AG04450 (cell line): ENCODE measurements at places on chromosomes 7 and 10.
A peak's percentile ranks its signal among the peaks of the same experiment; 100 is the strongest.

DNA sequence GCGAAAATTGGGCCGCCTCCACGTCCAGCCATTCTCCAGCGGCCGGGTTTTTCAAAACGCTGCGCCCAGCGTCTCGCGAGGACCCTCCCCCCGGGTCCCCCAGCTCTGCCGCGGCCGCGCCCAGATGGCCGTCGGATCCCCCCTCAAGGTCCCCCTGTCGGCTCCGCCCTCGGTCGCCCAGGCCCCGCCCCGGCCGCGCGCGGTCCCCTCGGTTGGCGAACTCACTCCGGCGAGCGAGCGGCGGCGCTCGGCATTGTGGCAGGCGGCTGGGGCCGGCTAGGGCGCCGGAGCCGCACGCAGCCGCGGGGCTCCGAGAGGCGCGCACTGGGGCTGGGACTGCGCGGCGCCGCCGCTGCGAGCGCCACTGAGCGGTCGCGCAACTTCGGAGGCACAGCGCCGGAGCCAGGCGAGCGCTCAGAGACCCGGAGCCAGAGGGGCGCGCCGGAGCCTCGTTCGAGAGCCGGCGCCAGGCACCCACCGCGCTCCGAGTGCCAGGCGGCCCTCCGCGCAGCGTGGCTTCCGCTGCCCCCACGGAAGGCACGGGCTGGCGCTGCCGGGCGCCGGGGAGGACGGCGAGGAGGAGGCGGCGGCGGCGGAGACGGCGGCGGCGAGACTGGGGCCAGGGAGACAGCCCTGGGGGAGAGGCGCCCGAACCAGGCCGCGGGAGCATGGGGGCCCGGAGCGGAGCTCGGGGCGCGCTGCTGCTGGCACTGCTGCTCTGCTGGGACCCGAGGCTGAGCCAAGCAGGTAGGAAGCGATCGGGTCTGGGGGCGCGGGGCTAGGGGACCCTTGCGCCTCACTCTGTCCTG is at the start of gene UNC5B:
Gene UNC5B, plus strand, starts transcription at position 253 of the 809 bp plus-strand sequence. Its CDS starts 416 bp downstream, at position 669.
- peak; percentile 48 for DNase-seq

DNA sequence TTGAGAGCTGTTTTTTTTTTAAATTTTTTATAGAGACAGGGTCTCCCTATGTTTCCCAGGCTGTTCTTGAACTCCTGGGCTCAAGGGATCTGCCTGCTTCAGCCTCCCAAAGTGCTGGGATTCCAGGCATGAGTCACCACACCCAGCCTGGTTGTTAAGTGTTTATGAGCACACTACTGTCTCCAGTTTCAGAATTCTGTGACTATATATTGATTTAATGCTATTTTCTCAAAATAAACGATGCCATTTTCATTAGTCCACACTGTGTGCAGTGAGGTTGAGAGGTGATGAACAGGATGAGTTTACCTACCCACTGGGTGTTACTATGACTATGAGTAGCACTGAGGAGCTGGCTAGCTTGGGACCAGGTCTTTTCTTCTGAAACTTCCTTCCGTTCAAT is 110.9 kb upstream of the FAM180A start:
- no peak for DNase-seq

DNA sequence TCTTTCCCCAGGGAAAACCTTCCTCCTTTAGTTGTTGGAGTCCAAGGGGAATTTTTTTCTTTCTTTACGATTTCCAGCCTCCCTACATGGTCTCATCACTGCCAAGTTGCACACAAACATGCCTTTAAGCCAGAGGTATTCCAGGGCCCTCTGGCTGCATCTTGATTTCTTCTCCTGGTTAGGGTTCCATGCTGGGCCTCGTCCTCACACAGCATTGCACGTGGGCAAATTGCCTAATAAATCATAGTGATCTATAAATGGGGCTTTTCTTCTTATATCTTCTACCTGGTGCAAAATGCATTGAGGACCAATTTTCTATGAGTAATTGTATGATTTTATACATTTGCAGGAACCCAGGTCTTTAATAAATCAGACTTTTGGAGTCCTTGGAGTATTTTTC is 284.2 kb downstream of the C7orf25 start:
- no peak for DNase-seq

DNA sequence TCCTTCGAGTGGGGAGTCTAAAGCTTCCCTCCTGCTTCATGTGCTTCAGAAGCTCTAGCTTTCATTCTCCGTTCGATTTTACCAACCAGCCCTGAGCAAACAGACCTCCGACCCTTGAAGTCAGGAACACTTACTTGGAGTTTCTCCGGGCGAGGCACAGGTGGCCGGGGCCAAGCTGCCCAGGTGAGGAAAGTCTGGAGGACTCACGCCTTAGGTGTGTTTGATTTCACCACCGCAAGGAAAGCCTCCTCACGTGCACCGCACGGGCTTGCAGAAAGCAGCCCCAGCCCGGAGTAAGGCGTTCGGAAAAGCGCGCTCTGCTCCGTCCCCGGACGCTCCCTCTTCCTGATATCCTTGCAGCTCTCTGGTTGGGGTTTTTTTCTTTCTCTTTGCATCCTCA is 30.1 kb upstream of the CNPY1 start:
- DNase-seq, result no peak
